ENCODE measurements at places on chromosomes 7 and 10. TPM values are rescaled to one million over a fixed set of nuclear protein-coding genes. Genes with fewer than 3 reads are reported as not detected.

GRCh38 chr7:1593091-1593866, 23.4 kb upstream of the PSMG3 start:
- DNase-seq: no peak

OR6V1 gene
- total RNA-seq: not detected

DNA sequence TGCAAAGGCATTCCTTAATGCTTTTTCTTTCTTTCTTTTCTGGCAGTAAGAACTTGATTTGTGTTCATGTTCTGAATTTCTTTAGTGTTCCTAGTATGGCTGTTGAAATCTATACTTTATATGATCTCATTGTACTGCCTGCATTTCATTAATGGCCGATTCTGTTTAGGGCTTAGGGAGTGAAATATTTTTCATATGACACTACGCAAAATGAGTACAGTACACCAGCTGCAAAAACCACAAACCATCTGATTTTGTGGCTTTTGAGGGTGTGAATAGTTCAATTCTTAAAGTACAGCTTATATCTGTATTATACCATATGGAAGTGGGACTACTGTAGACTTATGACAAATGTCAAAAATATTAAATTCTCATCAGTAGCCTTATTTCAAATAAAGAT, 69.1 kb upstream of the FOXP2 start:
- peak; percentile 28 for DNase-seq

GRCh38 chr10:77398558-77398957, 239.1 kb downstream of the KCNMA1 start:
- no peak for DNase-seq

DNA sequence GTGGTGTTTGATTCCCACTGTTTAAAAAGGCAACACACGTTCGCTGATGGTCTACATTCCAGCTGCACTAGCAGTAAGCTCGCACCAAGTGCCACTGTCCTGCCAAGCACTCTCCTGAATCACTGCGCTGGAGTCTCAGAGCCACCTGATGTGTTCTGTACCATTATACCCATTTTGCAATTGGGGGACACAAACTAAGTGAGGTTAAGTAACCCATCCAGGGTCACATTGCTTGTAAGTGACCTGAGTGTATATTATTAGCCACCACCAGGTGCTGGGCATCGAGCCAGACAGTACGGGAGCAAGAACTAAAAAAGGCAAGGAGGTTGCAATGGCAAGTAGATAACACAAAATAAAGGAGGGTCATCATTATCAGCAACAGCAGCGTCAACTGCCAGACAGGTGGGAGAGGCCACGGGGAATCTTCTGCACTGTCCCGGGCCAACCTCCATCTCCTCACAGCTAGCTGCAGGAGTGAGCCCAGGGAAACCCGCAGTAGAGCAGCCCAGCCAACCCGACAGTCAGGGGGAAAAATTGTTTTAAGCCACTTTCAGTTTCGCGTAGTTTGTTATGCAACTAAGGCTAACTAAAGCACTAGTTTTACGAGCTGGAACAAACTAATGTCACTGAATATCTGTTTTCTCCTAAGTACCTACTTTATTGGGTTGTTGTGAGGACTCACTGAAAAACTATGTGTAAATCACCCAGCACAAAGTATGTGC, 712 bp upstream of the CPVL start:
- peak; percentile 14 for DNase-seq

WDR37 gene
- total RNA-seq: 10.1 TPM

GRCh38 chr10:77029777-77030717, 607.6 kb downstream of the KCNMA1 start:
- no peak for DNase-seq

ADAM8 gene
- 0.31 TPM for total RNA-seq

SPDYE1 gene
- not detected for total RNA-seq

SLC26A3 gene
- total RNA-seq: not detected

DNA sequence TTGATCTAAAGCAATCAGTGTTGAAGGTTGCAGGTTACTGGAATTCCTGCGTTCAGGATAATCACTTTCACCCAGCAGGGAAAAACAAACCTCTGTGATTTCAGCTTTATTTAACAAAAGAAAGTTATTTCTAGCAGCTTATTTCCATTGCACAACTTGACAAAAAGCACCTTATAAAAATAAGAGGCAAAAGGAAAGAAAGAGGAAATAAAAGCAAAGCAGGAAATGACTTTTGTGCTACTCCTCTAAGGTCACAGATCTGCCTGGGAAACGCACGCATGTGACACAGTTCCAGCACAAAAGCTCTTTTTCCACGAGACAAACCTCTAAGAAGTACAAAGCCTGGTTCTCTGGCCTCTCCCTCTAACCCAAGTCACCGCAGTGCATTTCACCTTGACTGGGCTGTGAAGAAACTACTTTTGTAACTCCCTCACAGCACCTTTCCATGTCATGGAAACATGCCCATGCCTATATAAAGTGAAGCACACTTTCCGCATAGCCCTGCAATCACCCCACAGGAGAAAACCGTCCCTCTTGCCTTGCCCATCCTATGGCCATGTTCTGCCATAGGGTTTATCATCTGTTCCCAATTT, 870 bp downstream of the ANK3 start:
- DNase-seq: no peak

All from A172 (cell line).